C1 segment of cervical spinal cord (tissue), 14 donors: ENCODE measurements at places on chromosomes 1 and 21.

- no peak for DNase-seq
Observed at GRCh38 chr1:178262120-178262500, 168.2 kb downstream of the RASAL2 start.

GRCh38 chr1:153210206-153210605, 7.0 kb downstream of the LELP1 start:
- no peak for DNase-seq

DNA sequence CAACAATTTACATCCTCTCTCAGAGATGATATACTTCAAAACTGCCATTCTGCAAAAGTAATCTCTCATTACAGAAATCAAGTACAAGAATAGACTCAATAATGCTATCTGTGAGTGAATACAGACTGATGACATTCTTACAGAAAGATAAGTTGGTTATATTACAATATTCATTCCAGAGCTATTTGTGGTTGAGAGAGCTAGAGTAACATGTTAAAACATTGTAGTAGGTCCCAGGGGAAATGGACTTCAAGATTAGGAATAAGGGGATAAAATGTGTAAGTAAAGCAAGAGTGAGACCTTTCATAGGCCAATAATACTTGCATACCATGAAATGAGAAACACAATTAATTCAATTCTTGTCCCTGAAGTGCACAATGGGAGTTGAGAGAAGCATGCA, 1.5 kb downstream of the F13B start:
- no peak for DNase-seq

DNA sequence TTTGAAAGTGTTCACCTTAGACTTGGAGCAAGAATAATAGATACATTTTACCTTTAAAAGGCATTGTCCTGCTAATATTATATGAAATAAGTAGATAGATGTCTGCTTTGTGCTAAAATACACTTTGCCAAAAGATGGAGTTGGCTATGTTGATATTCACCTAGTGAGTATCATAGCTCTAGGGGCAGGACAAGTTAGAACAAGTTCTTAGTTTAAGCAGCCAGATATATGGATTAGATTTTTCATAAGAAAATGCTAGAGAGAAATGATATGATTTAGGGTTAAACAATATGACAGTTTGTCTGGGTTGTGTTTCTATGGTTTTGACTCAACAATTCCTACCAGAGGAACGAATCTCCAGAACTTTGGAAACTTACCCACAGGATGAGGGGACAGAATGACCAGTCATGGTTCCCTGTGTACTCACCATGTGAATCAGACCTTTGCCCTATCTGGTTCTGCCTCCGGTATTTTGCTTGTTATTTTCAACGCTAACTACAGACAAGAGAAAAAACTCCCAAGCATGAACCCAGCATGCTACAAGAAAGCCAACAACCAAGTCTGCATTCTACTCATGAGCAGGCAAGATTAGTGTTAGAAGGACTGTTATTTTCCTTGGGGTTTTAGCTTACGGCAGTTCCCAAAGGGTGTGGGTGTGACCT, 1.7 kb downstream of the F5 start:
- DNase-seq, result no peak

DNA sequence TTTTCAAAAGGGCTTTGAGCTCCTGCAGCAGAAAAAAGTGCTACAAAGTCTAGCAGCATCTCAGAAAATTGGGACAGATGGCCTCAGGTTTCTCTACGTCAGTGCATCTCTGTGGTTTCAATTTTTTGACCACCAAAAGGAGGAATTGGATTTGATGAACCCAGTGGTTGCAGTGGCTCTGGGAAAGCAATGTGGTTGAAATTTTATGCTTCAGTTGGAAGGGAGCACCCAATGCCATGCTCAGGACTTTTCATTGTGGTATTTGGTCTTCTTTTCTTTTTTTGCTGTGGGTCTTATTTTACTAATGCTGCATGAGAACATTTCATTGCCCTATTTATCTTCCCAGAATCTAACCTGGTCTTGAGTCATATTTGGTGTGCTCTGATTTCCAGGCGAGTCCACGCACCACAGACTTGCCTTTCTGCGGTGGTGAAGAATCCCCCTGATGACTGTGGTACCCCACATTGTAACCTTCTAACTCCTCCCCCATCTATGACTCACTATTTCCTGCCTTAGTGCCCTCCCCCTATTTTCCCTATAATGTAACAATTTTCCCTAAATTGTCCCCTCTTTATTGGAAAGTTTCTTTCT, 56.7 kb downstream of the S1PR1 start:
- no peak for DNase-seq

GRCh38 chr1:25805863-25806225, 5.9 kb downstream of the SELENON start:
- peak; percentile 71 for DNase-seq

DNA sequence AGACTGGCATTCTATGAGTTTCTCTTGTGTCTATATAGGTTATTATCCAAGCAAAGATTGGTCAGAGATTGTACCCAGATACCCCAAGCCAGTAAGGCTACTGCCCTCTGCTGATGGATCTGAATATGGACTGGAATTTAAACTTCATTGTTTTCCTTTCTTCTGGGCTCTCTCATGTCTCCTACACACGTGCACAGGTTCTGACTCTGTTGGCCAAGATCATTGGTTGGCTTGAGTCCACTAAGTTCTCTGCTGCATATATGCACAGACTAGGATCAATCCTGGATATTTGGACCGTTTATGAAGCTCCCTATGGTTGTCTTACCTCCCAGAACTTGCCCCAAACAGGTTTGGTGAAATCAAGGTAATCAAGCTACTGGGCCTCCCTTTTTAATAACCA, 69.7 kb downstream of the CC2D1B start:
- no peak for DNase-seq

GRCh38 chr21:45922648-45923047, 58.9 kb upstream of the COL6A1 start:
- DNase-seq, result no peak
